ENCODE measurements at places on chromosomes 12 and 14.
A peak's percentile ranks its signal among the peaks of the same experiment; 100 is the strongest.

DNA sequence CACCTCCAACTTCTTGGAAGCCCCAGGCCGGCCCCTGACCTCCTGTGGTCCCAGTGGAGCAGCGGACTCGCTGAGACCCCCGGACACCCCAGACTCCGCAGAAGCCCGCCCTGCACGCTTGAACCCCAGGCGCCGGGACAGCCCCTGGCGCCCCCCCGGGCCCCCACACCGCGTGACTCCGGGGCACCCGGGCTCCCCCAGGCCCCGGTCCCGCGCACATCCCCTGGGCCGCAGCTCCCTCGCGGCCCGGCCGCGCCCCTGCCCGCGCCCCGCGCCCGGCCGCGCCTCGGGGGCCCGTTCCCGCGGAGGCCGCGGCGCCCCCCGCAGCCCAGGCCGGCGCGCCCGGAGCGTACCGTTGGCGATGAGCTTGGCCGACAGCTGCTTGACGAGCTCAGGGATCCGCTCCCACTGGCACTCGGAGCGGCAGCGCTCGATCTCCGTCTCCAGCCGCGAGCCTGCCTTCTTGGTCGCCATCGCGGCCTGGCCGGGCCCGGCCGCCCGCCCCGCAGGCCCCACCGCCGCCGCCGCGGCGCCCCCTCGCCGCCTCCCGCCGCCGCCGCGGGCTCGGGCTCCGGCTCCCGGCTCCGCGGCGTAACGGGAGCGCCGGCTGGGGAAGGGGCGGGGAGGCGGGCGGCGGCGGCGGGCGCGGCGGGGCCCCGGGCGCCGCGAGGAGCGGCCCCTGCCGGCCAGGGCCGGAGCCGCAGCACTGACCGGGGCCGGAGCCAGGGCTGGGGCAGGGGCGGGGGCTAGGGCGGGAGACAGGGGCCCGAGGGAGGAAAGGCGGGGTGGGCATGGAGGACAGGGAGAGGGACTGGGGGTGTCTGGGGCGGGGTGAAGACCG, at the start of gene TTC7B:
TSS of gene TTC7B (minus strand) at position 609 of the 841 bp plus-strand sequence. CDS start at position 474, 135 bp downstream.
- no peak for DNase-seq

DNA sequence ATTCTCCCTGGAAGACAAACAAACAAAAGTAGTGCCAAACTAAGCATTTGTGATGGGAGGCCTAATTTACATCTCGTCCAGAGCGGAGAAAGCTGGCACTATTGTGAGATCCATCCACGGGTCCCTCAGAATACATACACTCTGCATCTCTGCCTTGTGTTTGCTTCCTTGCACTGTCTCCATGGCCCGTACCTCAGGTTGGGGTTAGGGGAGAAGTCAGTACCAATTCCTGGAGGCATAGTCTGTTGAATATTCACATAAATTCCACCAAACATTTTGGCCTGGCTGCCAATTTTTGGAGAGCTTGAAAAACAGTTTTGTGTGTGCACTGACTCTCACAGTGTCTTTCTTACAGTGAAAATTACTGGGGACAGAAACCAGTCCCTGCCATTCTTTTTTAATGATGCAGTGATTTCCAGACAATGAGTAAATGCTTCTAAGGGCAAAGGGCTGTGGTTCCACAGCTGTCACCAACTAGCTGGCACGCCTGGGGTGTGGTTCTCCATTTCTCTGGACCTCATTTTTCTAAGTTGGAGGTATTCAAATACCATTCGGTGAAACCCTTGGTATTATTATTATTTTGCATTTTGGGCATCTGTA, 119.7 kb upstream of the HIF1A start:
- no peak for DNase-seq

DNA sequence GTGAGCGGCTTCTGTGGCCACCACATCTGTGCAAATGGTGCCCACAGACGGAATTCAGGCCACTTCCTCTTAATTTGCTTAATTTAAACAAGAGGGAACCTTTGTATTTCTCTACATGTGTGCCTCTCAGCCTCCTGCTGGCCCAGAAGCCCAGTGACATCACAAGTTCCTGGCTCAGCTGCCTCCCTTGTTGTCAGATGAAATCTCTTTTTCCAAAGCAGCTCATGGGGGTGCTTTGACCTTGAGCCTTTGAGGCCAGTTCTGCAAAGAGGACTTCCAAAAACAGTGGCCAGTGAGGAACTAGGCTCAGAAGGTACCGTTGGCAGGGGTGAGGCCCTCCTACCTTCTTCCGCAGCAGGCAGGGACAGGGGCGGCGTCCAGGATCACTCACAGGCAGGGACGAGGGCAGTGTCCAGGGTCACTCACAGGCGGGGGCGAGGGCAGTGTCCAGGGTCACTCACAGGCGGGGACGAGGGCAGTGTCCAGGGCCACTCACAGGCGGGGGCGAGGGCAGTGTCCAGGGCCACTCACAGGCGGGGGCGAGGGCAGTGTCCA, 35.0 kb upstream of the GALNT9 start:
- DNase-seq = no peak

GRCh38 chr14:28571636-28572035, 195.0 kb upstream of the FOXG1 start:
- no peak for DNase-seq

GRCh38 chr12:113470871-113471618, 626 bp downstream of the LHX5 start:
- DNase-seq = no peak

- no peak for DNase-seq
These were observed 202.8 kb upstream of the PELI2 start for GRCh38 chr14:55915456-55915855.

DNA sequence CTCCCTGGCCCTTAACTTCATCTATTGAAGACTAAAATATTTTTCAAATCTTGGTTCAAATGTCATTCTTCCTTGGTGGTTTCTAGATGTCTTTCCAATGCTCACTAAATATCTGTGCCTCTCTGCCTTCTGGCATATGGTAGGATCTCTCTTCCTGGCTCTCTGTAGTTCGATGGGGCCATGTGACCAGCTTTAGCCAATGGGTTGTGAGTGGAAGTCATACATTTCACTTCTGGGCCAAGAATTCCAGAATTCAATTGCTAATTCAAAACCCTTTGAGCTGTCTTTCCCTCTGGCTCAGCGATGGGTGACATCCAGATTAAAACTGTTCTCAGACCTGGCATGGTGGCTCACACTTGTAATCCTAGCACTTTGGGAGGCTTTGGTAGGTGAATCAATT, 25.8 kb upstream of the CTDSP2 start:
- DNase-seq = no peak

DNA sequence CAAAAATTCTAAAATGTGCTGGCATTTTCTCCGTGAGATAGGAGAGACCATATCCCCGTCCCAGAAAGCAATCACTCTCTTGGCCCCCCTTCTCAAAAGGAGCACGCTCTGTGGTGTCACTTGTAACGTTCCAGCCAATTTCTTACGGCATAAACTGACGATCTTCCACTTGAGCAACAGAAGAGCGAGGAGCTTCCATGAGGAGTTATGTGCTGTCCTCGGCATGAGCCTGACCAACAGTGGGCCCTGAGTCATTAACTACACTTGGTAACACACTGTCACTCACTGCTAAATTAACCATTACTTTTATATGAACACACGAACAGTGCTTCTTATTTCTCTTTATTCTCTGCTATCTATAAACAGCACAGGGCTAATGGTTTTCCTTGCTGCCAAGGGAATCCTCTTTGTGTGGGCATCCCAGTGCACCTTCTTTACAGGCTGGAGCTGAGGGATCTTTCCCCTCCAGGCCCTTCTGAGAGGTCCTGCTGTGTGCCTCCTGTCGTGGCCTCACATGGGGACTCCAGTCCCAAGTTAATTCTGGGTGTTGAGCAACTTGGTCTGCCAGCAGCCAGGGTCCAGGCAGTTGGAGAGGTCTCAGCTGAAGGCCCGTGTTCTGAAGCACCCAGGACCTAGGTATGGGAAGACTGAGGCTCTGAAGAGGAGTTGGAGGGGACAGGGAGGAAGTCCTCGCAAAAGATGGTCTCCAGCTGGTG, 9.4 kb downstream of the SLC6A13 start:
- DNase-seq = no peak

GRCh38 chr12:64944966-64945365, 120.5 kb downstream of the TBC1D30 start:
- DNase-seq = no peak

GRCh38 chr14:105838591-105839424, 312.4 kb downstream of the TMEM121 start:
- no peak for DNase-seq

GRCh38 chr12:107798580-107798979, 24.1 kb downstream of the ASCL4 start:
- DNase-seq = no peak

DNA sequence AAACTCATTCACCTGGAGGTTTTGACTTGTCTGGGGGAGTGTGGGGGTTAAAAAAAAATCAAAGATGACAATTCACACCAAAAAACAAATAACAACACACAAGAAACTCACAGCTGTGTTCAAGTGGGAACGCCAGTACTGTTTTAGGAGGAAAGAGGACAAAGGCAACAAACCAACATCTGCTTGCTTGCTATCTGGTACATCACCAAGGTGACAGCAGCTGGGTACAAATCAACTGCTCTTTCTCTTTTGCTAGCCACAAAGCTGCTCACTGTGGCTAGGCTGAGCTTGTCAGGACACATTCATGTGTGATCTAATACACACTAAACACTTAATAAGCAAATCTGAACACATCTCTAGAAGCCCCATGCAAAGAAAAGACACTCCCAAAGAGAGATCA, 128.0 kb upstream of the RAP1B start:
- DNase-seq = no peak

DNA sequence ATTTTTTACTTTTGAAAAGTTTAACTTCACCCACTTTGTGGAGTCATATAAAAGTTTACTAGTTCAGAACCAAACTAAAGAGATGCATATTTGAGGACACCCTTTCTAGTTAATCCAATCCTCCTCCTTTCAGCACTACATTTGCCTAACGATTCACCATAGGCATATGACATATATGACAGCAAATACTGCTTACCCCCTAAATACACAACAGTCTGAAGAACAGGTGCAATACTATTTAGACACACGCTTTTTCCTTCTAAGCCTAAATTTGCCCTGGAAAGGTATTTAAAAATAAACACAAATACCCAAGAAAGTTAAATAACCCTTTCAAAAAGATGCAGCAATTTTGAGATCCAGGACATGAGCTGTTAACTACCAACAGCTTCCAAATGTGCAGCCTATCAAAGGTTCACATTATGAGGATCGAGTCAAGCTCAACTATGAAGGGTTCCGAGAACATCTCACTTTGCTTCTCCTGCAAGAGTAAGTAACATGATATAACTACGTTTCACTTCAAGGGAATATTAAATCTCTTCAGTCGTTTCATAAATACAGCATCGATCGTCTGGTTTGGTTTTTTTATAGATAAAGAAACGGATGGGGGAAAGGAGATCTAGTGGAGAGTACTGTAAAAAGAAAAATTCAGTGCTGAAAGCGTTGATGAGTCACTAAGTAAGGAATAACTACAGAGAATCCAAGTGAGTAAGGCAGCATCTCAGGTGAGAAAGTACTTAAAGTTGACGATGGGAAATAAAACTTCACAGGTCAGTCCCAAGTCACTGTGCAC, 677 bp upstream of the AP4S1 start:
- no peak for DNase-seq

DNA sequence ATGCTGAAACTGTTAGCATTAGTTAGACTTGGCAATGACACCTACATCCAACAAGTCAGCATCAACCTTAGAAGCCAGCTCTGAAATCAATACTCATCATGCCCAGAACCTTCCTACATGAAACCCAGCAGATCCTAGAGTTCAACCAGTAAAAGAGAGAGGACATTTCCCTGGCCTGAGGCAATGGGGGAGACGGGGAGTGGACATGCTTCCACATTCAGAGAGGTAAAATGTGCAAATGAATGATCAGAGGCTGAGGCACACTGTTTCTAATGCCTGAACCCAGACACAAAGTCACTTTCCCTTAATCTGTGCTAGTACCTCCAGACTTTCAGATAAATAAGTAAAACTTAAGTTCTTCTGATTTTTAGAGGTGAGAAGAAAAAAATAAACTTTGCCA, 34.5 kb downstream of the ERO1A start:
- no peak for DNase-seq

- no peak for DNase-seq
These were observed 59.1 kb upstream of the AMN start for GRCh38 chr14:102863381-102863780.

DNA sequence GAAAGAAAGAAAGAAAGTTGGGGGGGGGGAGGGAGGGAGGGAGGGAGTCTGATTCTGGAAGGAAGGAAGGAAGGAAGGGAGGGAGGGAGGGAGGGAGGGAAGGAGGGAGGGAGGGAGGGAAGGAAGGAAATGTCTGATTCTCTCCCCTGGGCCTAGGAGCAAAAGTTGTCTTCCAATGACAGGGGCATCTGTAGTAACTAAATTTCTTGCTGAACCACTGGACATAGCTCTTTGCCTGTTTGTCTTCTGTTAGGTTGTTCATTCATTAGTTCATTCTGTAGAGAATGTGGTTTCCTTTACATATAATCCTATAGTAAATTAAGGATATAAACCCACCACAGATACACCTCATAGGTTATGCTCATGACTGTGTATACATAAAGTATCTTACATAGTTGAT, 59.9 kb downstream of the GPR68 start:
- DNase-seq = no peak

DNA sequence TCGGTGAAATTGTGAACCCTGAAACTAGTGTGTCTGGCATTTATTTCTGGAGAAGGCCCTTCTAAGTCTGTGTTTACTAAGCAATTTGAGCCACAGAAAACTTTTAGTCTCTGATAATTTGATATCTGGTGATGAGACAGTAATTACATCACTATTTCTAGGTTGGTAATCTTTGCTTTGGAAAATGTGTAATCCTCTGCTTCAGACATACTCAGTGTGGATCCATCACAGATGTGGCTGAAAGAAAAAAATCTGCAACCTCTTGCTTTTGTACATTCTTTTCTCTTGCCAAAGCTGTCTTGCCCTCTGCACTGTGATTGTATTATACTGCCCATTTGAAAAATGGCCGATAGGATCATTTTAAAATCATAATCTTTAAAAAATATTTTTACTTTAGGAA, 78.1 kb downstream of the PELI2 start:
- no peak for DNase-seq

- DNase-seq = no peak
These were observed 177.9 kb upstream of the PRMT8 start for GRCh38 chr12:3313066-3313465.

- peak; percentile 16 for DNase-seq
These were observed 488.0 kb upstream of the STXBP6 start for GRCh38 chr14:25537846-25538455.

- DNase-seq = no peak
These were observed 352 bp downstream of the PHB2 start for GRCh38 chr12:6970096-6970527.

GRCh38 chr12:25825446-25825845, 133.0 kb upstream of the RASSF8 start:
- no peak for DNase-seq

Measured in SK-N-MC (cell line).